Activated T-helper 1 cell treated with anti-CD3 and anti-CD28 coated beads, Interleukin-2, amount 50 U/mL, for 16 hours (primary cell): ENCODE measurements at places on chromosomes 4 and X.
A peak's percentile ranks its signal among the peaks of the same experiment; 100 is the strongest.

GRCh38 chr4:120299631-120300030, 233.0 kb upstream of the MAD2L1 start:
- no peak for DNase-seq

GRCh38 chr4:85573270-85573669, 98.3 kb downstream of the ARHGAP24 start:
- DNase-seq: no peak

- no peak for DNase-seq
These were observed 50.2 kb downstream of the LEF1 start for GRCh38 chr4:108118505-108118904.

- DNase-seq: no peak
These were observed 170.4 kb upstream of the HS3ST1 start for GRCh38 chr4:11599064-11599463.

DNA sequence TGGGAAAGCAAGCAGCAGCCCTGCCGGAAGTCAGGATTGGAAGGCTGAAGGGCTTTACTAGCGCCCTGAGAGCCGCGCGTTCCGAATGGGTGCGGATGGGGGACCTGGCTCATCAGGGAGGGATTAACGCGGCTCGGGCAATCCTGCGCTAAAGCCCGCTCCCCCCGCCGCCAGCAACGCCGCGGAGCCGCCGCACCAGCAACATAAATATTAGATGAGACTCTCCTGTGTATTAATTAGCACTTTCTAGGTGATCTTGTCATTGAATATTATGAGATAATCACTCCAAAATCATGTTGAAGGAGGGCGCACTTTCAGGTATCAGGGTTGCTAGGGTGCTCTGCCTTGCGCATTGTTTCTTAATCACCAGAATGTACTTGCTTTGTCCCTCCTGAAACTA, 357.2 kb upstream of the FAM241A start:
- DNase-seq: no peak

DNA sequence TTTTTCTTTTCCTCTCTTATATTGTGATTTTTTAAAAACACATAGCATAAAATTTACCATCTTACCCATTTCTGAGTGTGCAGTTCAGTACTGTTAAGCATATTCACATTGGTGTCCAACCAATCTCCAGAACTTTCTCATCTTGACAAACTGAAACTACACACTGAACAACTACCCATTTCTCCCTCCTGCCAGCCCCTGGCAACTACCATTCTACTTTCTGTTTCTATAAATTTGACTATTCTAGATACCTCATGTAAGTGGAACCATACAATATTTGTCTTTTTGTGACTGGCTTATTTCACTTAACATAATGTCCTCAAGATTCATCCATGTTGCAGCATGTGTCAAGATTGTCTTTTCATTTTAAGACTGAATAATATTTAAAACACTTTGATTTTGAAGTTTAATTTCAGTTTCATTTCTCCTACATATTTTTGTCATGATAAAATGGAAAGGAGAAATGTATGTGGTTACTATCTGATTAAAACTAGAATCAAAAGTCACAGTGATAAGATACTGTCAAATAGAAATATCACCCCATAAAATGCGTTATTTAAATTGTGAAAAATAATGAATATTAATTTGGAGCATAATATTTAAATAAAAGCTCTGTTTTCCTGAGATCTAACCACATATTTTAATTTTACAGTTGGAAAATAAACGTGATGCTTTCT, 122.8 kb downstream of the DIPK2B start:
- DNase-seq: no peak

DNA sequence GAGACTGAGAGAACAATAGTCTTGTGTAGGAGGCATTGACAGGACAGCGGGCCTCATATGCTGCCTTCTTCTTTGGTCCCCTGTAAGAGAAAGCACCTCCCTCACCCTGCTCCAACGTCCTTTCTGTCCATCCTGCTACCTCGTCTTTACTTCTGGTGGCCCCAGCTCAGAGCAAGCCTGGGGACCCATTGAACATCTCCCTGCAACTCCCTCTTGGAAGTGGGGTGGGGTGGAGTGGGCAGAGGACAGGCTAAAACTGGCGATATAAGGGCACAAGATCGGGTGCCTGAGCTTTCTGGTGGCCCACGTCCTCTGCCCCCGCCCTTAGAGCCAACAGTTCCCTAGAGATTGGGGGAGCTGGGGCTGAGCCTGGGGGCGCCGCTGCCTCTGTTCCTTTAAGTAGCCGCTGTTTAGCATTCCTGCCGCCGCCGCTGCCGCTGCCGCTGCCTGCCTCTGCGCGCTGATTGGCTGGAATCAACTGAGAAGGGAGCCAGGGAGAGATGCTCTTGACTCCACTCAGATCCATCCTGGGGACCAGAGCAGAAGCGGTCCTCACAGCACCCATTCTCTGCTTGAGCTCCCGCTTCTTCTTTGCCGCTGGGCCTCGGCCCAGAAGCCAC, at the start of gene DLG3:
DLG3 (plus strand) TSS at position 510 of the 620 bp plus-strand sequence. CDS start 367 bp downstream, outside the sequence.
- DNase-seq: no peak

- no peak for DNase-seq
These were observed 3.5 kb upstream of the ARHGEF6 start for GRCh38 chrX:136784231-136784630.

DNA sequence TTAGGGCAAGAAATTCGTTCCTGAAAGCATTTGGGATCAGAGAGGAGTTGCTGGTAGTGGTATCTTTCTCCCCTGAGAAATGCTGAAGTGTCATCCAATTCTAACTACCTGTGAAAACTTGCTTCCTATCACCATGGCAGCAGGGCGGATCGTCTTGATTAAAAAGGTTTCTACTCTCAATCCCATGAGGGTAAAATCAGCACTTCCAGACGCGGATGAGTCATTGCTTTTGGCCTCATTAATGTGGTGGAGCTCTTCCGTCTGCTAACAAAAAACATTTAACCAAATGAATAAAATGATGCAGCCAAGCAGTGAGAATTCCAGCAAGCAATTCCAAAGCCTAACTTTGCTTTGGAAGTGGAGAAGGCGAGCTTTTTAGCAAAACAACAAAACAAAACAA, 325.6 kb downstream of the CAMK2D start:
- no peak for DNase-seq

DNA sequence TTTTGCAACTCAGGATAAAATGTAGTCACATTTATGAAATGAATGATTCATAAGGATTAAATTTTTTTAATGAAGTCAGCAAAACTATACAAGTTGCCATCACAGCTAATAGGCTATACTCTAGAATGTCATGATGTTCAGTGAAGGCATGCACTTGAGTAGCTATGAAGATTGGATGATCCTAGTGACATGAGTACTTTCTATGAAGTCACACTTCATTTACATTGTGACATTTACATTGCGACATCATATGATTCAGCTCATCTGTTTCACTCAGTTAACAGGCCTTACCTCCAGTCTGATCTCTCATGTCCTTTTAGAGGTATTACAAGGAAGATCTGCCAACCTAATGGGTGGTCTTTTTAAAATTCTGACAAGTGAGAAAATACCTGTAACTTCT, 82.7 kb upstream of the FGF13 start:
- DNase-seq: no peak

- DNase-seq: no peak
These were observed 62.6 kb downstream of the C4orf46 start for GRCh38 chr4:158609116-158609515.

DNA sequence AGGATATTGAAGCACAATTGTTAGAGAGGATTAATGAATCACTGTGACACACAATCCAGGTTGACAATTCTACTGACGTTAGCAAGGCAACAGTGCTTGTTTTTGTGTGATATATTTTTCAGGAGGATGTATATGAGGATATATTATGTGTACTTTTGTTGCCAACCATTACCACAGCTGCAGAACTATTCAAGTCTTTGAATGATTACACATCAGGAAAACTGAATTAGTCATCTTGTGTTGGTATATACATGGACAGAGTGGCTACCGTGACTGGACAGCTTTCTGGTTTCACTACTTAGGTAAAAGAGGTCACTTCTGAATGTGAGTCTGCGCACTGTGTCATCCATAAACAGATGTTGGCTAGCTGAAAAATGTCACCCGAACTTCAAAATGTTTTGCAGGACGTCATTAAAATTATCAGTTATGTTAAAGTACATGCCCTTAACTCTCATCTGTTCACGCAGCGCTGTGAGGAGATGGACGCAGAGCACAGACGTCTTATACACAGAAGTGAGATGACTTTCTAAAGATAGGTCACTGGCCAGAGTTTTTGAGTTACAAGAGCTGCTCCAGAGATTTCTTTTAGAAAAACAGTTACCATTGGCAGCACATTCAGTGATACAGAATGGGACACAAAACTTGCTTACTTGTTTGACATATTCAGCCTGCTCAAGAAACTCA, 69.0 kb downstream of the MRPL1 start:
- DNase-seq: no peak

GRCh38 chrX:105876658-105877057, 54.3 kb downstream of the NRK start:
- no peak for DNase-seq

GRCh38 chr4:71520850-71521249, 182.0 kb downstream of the SLC4A4 start:
- no peak for DNase-seq

DNA sequence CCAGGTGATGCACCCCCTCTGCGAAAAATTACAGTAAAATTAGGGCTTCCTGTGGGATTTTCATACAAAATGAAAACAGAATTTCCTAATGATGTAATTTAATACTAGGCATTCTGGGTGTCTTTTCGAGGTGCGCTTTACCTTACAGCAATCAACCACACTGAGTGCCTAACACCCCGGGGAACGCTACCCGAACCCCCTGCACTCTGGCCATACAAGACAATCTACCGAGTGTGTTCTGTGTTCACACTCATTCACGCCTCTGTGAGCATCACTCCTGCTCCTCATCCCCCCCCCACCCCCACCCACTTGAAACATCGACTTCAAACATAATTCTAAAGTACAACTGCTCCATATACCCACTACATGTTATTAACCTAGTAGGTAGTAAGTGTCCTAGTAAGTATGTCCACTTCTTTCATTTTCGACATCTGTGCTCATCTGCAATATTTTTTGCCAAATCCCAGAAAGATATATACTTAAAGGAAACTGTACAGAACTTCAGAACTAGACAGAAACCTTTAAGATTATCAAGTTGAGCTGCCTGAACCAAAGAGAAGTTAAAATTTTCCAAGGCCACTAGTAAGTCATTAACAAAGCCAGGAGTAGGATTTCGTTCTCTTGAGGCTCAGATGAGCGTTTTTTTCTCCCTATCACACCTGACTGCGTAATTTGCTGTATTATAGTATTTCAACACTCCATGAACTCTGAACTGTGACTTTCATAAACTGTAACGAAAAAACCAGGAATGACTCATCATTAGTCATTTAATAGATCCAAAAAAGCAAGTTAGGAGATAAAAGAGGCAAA, 80.0 kb downstream of the FAT1 start:
- DNase-seq: no peak

DNA sequence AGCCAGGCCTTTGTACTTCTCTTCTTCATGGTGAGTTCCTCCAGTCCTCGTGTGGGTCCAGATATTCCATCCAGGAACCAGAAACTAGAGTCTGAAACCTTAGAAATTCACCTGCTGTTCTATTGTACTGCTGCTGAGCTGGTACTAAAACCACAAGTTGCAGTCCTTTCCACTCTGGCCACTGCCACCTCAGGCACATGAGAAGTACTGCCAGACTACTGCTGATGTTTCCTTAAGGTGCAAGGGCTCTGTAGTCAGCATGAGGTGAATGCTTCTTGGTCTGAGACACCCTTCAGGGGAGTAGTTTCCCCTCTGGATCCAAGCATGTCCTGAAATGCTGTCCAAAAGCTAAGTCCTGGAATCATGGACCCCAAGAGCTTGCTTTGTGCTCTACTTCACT, 399.6 kb upstream of the CT83 start:
- no peak for DNase-seq

GRCh38 chr4:94507281-94507680, 55.5 kb downstream of the PDLIM5 start:
- DNase-seq: no peak

- DNase-seq: no peak
These were observed 374.3 kb upstream of the GALNT7 start for GRCh38 chr4:172794307-172794703.

GRCh38 chr4:17912011-17912410, 101.2 kb downstream of the NCAPG start:
- no peak for DNase-seq

DNA sequence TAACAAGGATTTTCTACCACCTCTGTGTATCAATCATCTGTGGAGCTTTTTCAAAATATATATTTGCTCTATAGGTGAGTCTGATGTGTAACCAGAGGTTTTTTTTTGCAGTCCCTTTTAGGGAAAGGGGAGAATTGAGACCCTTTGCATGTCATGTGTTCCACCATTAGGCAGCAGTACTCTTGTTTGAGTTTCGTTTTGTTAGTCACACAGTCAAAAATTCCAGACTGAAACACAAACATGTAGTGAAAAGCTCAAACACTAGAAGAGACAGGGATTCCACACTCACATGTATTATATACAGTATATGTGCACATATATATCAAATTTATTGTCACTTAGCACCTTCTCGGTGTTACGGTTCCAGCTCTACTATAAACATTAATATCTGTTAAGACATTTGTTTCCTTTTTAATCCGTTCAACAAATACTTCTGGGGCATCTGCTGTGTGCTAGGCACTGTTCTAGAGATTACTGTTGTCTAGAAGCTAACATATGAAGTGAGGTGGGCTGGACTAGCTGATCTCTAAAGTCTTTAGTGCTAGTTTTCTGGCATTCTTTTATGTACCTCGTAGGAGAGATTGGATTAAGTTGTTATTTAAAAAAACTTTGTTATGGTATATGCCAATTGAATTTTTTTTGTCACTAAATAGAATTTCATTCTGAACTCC, 5.5 kb downstream of the USP9X start:
- DNase-seq: no peak

GRCh38 chr4:76689145-76689817, 208.7 kb downstream of the SOWAHB start:
- peak; percentile 0 for DNase-seq

- no peak for DNase-seq
These were observed 65.3 kb upstream of the EFNB1 start for GRCh38 chrX:68763481-68763880.

- no peak for DNase-seq
These were observed 1115.3 kb downstream of the PDHA2 start for GRCh38 chr4:96955226-96955625.

- no peak for DNase-seq
These were observed 115.5 kb downstream of the MID1IP1 start for GRCh38 chrX:38916801-38917200.

DNA sequence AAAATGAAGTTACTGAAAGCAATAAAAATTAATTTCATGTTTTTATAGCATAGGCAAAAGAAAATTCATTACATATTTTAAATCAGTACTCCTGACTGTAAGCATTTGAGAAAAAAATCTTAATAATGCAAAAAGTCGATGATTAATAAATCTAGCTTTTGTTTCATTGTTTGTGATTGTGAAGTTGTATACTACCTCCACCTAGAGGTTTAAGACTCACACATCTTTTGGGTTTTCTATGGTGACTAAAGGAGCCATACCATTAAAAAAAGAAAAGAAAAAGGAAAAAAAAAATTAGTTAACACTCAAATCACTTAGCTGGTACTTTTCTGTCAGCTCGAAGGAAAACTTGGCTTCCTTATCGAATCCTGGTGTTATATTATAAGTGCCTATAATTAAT, 2.0 kb downstream of the GABRA2 start:
- DNase-seq: no peak

- no peak for DNase-seq
These were observed 99.1 kb downstream of the SNCA start for GRCh38 chr4:89737888-89738287.

GRCh38 chrX:46572340-46572936, 1.1 kb upstream of the CHST7 start:
- no peak for DNase-seq

- DNase-seq: no peak
These were observed 1333.7 kb upstream of the DIAPH2 start for GRCh38 chrX:95350774-95351488.
